ENCODE measurements at places on chromosomes 4 and X. TPM values are rescaled to one million over a fixed set of nuclear protein-coding genes. Genes with fewer than 3 reads are reported as not detected.
A peak's percentile ranks its signal among the peaks of the same experiment; 100 is the strongest.

GRCh38 chr4:126973201-126973600, 659.6 kb upstream of the INTU start:
- no peak for DNase-seq

GRCh38 chrX:136816975-136817374, 36.2 kb upstream of the ARHGEF6 start:
- no peak for DNase-seq

GRCh38 chrX:46710927-46711623, 47.8 kb downstream of the SLC9A7 start:
- no peak for DNase-seq

DNA sequence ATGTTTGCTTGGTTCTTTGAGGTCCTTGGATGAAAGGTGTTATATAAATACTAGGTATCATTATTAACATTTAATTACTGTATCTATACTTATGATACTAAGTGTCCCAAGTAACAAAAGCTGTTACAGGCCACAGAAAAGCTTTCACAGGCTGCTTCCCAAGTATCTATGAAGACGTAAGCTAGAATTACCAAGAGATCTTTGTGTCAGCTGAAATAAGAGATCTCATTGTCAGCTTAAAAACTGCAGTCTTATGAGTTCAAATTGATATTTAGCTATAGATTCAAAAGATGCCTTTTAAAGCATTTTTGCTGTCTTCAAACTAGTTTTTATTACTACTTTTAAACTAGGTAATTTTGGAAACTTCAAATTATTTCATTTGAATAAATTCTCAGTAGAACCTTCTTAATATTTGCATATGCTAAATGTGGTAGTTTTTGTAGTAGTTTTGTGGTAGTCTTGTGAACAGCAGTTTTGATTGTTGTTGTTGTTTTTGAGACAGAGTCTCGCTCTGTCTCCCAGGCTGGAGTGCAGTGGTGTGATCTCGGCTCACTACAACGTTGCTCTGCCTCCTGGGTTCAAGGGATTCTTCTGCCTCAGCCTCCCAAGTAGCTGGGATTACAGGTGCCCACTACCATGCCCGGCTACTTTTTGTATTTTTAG, 170.0 kb upstream of the RPL34 start:
- DNase-seq = no peak

GRCh38 chr4:145602129-145602760, 16.9 kb upstream of the MMAA start:
- DNase-seq = no peak

- peak; percentile 43 for DNase-seq
These were observed 48.5 kb upstream of the ARMCX2 start for GRCh38 chrX:101708163-101708562.

- DNase-seq = no peak
These were observed 77.2 kb upstream of the GALNT7 start for GRCh38 chr4:173091362-173091761.

DNA sequence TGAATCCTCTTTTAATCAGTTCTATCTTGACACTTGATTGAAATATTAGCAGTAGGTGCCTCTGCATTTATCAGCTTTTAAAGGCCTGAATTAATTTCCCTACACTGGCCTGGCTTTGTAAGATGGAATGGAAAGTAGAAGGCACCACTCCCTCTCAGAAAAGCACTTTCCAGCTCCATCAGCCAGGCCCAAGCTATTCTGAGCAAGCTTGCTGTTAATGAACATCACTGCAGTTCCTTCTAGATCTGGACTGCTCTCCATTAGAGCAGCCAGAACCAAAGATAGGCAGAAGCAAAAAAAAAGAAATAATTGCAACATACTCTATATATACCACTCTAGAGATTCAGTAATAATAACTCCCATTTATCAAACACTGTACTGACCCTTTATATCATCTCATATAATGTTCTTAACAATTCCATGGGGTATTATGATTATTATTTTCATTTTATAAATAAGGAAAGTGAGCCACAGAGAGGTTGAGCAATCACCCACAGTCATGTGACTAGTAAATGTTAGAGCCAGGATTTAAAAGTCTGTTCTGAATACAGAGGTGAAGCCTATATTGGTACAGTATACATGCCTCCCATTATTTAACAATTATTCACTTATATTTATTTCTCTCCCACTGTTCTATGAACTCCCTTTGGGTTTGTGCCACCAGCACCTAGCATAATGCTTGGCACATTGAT, 39.4 kb upstream of the GPC3 start:
- peak; percentile 51 for DNase-seq

DNA sequence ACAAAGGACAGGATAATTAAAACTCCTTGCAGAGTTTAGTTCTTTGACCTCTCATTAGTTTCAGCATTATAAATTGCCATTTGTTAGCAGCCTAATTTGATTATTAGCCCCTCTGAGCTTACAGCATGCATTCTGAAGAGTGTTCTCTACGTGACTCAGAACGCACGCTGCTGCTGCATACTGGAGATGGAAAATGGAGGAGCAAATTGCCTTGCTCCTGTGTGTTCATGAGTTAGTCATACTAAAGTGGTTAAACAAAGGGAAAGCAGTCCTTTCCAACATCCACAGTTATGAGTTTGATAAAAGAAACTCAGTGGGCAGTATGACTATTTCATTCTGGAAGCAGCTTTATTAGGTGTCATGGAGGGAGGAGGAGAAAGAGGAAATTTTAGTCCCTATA, 922.5 kb downstream of the RPA4 start:
- no peak for DNase-seq

DNA sequence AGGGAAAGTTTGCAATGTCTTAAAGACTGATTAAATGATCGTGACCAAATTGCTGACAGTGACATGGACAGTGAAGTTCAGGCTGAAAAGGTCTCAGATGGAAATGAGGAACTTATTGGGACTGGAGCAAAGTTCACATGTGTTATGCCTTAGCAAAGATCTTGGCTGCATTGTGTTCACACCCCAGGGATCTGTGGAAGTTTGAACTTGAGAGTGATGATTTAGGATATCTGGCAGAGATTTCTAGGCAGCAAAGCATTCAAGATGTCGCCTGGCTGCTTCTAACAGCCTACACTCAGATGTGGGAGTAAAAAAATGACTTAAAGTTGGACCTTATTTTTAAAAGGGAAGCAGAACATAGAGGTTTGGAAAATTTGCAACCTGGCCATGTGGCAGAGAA, 21.4 kb downstream of the SCARB2 start:
- DNase-seq = peak; percentile 37

- no peak for DNase-seq
These were observed 5.6 kb upstream of the TEC start for GRCh38 chr4:48275247-48275646.

GRCh38 chr4:163939597-163939996, 445.1 kb downstream of the TMA16 start:
- DNase-seq = no peak

- no peak for DNase-seq
These were observed 12.3 kb upstream of the IL21 start for GRCh38 chr4:122633211-122633610.

DNA sequence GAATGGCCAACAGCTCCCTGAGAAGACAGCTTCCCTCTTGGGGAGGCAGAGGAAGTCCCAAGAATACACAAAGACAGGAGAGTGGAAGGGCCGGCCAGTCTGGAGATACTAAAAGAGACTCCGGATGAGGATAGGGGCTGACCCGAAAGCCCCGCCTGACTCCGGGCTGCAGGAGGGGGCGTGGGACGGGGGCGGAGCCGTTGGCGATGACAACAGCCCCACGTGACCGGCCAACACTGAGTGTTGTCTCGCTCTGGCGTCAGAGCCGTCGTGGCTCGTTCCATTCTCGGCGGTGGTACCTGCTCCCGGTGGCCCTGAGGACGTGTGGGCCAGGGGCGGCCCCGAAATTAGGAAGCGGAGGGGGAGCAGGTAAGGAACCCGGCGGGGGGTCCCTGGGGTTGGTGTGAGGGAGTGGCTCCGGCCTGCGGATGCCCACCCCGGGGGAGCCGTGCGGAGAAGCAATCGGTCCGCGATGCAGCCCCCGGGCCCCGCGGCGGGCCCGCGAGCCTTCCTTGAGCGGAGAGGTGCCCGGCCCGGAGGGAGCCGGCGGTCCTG, at the start of gene BEX4:
Gene BEX4 (plus strand): TSS at position 239 of the 555 bp plus-strand sequence. CDS start 1,046 bp downstream, outside the sequence.
- peak; percentile 90 for DNase-seq

- no peak for DNase-seq
These were observed 1.7 kb downstream of the CLCN4 start for GRCh38 chrX:10158279-10159144.

GRCh38 chr4:111695677-111696076, 449.6 kb upstream of the FAM241A start:
- DNase-seq = no peak

DNA sequence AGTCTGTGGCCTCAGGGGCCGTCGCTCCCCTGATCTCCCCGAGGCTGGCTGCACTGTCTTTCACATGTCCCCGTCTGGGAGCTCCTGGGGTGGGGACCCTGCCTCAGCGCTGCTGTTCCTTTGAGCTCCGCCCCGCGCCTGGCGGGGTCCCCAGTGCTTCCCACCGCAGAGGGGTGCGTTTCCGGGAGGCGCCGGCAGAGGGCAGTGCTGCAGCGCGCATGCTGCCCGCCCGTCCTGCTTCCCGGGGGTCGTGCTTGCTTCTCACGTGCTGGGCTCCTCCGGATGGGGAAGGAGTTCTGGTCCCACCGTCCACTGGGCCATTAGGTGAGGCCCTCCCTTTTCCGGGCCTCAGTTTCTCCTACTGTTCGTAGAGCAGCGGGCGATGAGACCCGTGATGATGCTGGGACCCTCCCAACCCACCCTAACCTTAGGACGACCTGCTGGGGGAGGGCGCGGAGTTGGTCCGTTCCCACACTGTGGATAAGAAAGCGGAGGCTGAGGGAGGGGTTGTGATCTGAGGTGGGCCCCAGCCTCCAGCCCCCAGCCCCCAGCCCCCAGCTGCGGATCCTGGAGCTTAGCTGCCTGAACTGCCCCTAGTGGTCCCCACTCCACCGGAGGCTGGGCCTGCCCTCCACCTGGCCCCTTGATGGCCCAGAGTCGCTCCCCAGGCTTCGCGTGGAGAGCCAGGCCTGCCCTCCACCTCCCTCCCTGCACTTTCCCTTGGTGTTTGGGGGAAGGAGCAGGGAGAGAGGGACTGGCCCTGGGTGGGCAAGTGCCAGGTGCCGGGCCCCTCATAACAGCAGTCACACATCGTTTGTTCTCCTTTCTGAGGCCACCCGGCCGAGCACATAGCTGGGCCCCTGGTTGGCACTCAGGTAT, 15.3 kb downstream of the CPZ start:
- peak; percentile 27 for DNase-seq

DNA sequence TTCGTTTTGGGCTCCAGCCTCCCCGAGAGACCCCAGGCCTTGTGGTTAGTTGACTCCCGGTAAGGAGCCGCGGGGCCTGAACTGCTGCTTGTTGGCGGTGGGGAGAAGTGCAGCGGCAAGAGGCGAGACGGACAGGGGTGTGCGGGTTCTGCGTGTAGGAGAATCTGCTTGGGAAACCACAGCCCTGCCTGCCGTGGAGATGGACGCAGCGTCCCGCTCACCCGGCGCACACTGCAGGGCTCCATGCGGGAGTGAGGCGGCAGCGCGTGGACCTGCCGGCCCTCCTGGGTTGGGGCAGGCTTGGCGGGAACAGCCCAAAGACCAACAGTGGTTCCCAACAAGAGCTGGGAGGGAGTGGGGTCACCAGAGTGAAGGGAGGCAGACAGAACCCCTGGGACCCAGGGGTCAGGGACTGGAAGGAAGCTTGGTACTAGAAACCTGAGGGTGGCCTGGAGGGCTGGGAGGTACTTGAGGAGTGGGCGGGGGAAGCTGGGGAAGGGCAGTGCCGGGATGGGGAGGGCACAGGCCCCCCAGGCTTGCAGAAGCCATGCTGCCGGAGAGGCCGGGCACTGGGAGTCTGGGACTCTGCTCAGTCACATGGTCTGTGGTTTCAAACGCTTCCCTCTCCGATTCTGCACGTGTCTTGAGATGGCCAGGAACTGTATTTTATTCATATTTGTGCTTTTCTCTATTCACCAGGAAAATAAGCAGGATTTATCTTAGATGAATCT, 70.8 kb downstream of the RGS12 start:
- DNase-seq = peak; percentile 41

- DNase-seq = peak; percentile 19
These were observed 52.2 kb downstream of the STIM2 start for GRCh38 chr4:26912810-26913209.

DNA sequence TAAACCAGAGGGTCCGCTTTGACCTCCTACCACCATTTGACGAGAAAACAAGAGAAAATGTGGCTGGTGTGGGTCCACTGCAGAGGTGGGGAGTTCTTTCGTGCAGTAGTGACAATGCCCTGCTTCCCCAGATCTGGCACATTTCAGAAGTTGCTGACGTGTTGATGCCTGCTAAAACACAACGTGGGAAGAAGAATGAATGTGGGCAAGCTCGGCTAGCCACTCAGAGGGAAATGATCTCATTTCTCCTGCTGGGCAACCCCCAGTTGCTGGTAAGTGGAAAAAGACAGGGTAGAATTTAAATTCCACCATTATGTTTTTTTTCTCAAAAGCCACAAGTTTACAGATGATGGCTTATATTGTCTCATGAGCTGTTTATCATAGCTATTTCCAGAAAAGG, 77.9 kb downstream of the LUZP4 start:
- DNase-seq = no peak

GRCh38 chr4:184506527-184507121, 32.3 kb upstream of the IRF2 start:
- peak; percentile 31 for DNase-seq

GRCh38 chrX:19765628-19766027, 121.8 kb downstream of the SH3KBP1 start:
- no peak for DNase-seq

DNA sequence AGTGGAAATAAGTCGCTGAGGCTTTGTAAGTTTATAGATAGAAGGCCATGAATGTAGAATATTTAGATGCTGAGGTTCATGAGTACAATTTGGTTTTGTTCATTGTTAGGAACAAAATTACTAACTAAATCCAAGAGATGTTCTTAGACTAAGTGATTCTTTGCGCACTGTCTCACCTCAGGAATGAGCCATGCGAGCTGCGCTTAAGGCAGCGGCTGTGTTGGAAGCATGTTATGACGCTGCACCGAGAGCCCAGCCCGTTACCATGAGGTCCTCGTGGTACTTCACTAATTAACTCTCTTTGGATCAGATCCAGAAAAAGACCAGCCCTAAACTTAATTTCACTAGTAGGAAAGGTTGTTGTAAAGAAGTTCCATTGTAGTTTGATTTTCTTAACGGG, 166.2 kb downstream of the RAPGEF2 start:
- no peak for DNase-seq

Gene MGAT4D
- polyA plus RNA-seq = not detected

Gene TMPRSS11A
- not detected for polyA plus RNA-seq

Gene TEX11
- polyA plus RNA-seq = not detected

Gene TNIP3
- polyA plus RNA-seq = 0.45 TPM

Gene TENM3
- polyA plus RNA-seq = 23.2 TPM
